ENCODE measurements at places on chromosomes 11 and 22.

DNA sequence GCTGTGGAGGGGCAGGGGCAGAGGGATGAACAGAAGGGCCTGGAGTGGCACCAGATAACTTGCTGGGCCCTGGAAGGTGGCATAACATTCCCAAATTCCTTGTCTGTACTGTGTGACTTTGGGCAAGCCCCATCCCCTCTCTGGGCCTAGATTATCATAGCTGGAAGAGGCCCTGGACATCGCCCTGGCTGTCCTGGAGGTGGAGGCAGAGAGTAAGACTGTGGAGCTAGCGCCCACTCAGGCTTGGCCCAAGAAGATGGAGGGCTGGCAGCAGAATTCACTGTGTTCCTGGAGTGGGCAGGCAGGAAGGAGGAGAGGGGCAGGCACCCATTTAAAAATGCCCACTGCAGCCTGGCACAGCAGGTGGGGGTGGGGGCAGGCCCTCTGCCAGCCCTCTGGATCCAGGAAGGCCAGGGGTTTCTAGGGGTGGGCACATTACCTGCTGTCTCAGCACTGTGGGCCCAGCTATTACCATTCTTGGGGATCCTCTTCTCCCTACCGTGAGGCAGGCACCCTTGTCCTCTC lies 22.6 kb downstream of the ARHGEF17 start:
- peaks cover 10% of the 10 kb centered on the region for H3K4me1 ChIP-seq
- DNase-seq, result no peak
- no peaks in the 10 kb centered on the region for H3K27me3 ChIP-seq
- no peak overlapping the region for H3K4me3 ChIP-seq
- H3K36me3 ChIP-seq, result no peaks in the 10 kb centered on the region

GRCh38 chr11:30489076-30489475 lies 97.1 kb downstream of the MPPED2 start:
- H3K27me3 ChIP-seq, result no peaks in the 10 kb centered on the region
- no peak overlapping the region for H3K4me3 ChIP-seq
- no peak overlapping the region for H3K27ac ChIP-seq
- H3K36me3 ChIP-seq, result no peaks in the 10 kb centered on the region
- DNase-seq, result no peak
- peaks cover 6% of the 10 kb centered on the region for H3K4me1 ChIP-seq

DNA sequence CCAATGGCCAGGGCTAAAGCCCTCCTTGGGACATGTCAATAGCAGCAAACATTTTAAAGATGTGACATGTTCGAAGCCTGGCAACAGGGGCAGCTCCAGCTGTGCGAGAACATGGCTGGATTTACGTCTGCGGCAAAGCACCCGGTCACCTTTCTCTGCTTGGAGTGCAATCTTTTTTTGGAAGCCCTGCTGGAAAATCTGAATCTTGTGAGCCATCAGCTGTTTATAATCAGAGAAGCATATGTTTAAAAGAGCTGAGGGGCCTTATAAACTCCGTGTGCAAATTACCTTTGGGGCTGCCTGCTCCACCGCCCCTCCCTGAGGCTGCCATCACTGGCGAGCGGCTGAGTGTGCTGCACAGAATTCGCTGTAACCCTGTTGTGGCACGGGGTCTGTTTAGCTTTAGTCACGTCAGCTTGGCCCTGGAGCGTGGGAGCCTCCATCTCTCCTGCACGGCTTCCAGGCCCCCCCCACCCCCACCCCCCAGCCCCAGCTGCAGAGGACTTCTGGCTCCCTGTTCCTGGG lies 9.0 kb upstream of the KCNQ1OT1 start:
- no peak overlapping the region for H3K4me3 ChIP-seq
- H3K36me3 ChIP-seq, result no peaks in the 10 kb centered on the region
- peaks cover 19% of the 10 kb centered on the region for H3K4me1 ChIP-seq
- no peak for DNase-seq

- peaks cover 3% of the 10 kb centered on the region for H3K4me1 ChIP-seq
- DNase-seq, result no peak
These were observed 19.9 kb upstream of the CLDN5 start for GRCh38 chr22:19543970-19544708.

GRCh38 chr22:50089682-50090411 lies at the start of gene MOV10L1:
TSS of gene MOV10L1 (plus strand) at chr22:50090006. CDS start at chr22:50090089, 83 bp downstream.
- no peaks in the 10 kb centered on the region for H3K27me3 ChIP-seq
- no peak for DNase-seq
- H3K27ac ChIP-seq, result no peak within 1 kb of the TSS

- H3K36me3 ChIP-seq, result no peaks in the 10 kb centered on the region
- H3K4me3 ChIP-seq, result no peak overlapping the region
- DNase-seq, result no peak
- peaks cover 40% of the 10 kb centered on the region for H3K4me1 ChIP-seq
- no peaks in the 10 kb centered on the region for H3K27me3 ChIP-seq
These were observed 1.0 kb upstream of the PLAAT2 start for GRCh38 chr11:63564056-63564774.

GRCh38 chr22:43921370-43921769 lies 2.2 kb upstream of the PNPLA3 start:
- H3K36me3 ChIP-seq, result no peaks in the 10 kb centered on the region
- no peak for DNase-seq
- H3K4me3 ChIP-seq, result no peak overlapping the region
- no peak overlapping the region for H3K27ac ChIP-seq

GRCh38 chr11:126841999-126842398 lies 158.6 kb downstream of the KIRREL3 start:
- H3K36me3 ChIP-seq, result no peaks in the 10 kb centered on the region
- H3K4me1 ChIP-seq, result no peaks in the 10 kb centered on the region
- H3K27me3 ChIP-seq, result no peaks in the 10 kb centered on the region

DNA sequence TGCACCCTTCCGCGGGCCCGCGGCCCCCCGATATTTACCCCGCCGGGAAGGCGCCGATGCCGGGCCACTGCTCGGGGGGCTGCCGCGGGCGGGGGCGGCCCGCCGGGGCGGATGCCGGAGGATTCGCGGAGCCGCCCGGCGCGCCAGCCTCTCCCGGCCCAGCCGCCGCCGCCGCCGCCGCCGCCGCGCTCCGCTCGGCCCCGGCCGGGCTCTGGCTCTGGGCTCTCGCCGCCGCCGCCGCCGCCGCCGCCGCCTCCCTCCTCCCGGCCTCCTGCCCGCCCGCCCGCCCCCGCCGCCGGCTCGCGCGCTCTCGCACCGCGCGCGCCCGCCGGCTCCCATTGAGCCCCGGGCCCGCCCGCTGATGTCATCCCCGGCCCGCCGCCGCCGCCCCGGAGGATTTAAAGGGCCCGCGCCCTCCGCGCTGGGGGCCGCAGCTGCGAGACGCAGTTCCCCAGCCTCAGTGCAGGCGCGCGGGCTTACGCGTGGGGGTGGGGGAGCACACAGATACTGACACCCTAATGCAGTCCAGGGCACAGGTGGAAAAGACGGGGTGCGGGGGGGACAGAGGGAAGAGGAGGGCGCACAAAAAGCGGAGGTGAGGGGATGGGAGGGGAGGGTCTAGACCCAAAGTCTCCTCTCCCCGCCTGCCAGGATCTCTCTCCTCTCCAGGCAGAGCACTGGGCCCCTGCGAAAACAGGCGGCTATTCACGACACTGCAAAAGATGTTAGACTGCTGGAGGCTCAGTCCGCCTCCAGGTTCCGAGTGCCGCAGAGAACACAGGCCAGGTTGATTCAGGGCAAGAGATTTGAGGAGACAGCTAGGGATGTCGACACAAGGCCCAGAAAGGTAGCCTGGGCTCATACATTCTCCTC lies at the start of gene CSNK1E:
CSNK1E (minus strand) TSS at position 312 of the 873 bp plus-strand sequence. CDS start 3,276 bp downstream, outside the sequence.
- H3K4me1 ChIP-seq, result peaks cover 44% of the 10 kb centered on the region
- DNase-seq, result no peak
- no peaks in the 10 kb centered on the region for H3K36me3 ChIP-seq
- H3K27ac ChIP-seq, result peak within 1 kb of the TSS; percentile 99

- no peak overlapping the region for H3K4me3 ChIP-seq
- DNase-seq, result no peak
- H3K27ac ChIP-seq, result no peak overlapping the region
- H3K36me3 ChIP-seq, result no peaks in the 10 kb centered on the region
These were observed 48.4 kb downstream of the GRAMD1B start for GRCh38 chr11:123478352-123478987.

DNA sequence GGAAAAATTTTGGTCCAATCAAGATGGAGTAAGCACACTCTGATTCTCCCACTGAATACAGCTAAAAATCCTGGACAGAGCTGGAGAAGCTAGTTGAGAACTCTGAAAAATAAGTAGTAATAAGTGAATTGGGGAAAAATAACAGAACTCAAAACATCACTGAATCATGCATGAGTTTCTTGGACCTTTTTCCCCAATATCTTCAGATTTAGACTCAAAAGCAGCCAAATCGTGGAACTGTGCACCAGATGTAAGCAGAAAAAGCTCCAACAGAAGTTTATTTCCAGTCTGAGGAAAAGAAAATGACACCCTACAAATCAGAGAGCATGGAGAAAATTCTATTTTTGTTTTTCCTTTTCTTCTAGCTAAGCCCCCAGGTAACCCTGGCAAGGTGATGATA lies 279.7 kb upstream of the CTSC start:
- H3K36me3 ChIP-seq, result no peaks in the 10 kb centered on the region
- H3K27me3 ChIP-seq, result no peaks in the 10 kb centered on the region
- no peaks in the 10 kb centered on the region for H3K4me1 ChIP-seq
- no peak overlapping the region for H3K27ac ChIP-seq
- H3K4me3 ChIP-seq, result no peak overlapping the region
- no peak for DNase-seq

GRCh38 chr22:20808844-20809243 lies 34.9 kb downstream of the SERPIND1 start:
- DNase-seq, result no peak
- no peaks in the 10 kb centered on the region for H3K4me1 ChIP-seq
- H3K4me3 ChIP-seq, result no peak overlapping the region
- H3K27ac ChIP-seq, result no peak overlapping the region
- peaks cover 100% of the 10 kb centered on the region for H3K36me3 ChIP-seq

GRCh38 chr11:94654201-94654600 lies 87.0 kb downstream of the PIWIL4 start:
- no peak for DNase-seq
- no peaks in the 10 kb centered on the region for H3K27me3 ChIP-seq
- no peaks in the 10 kb centered on the region for H3K36me3 ChIP-seq
- no peak overlapping the region for H3K27ac ChIP-seq
- no peaks in the 10 kb centered on the region for H3K4me1 ChIP-seq
- no peak overlapping the region for H3K4me3 ChIP-seq

DNA sequence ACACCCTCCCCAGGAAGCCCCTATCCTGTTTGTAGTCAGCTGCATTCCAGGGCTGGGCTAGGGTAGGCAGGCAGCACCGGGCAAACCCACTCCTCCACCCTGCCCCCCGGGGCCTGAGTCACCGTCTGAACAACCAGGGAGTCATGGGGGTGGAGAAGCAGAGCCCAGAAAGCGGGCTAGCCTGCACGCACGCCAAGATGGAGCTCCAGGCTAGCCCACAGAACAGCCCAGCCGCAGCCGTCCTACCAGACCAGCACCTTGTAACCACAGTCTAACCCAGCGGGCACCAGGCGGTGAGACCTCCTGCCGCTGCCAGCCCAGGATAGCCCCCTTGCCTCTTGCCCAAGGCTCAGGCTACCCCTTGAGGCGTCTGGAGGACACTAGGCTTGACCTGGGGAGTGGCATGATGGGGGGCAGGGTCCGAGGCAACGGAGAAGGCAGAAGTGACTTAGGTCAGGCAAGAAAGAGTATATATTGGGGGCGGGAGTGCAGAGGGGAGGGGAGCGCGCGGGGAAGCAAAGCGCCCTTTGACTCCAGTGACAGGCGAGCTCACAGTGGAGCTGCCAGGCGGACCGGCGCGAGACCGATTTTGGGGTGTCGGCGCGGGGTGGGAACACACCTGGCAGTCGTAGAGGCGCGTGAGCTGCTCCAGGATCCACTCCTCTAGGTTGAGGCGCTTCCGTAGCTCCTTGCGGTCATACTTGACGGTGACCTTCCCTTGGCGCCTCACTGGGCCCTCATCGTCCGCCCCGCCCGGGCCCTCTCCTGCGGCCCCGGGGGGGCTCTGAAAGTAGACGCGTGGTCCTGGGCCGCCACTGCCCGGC lies 734 bp downstream of the PPP1R14B start:
- peak overlapping the region; percentile 89 for H3K27ac ChIP-seq
- H3K27me3 ChIP-seq, result no peaks in the 10 kb centered on the region
- H3K36me3 ChIP-seq, result no peaks in the 10 kb centered on the region
- no peak for DNase-seq
- peaks cover 57% of the 10 kb centered on the region for H3K4me1 ChIP-seq
- peak overlapping the region; percentile 88 for H3K4me3 ChIP-seq

GRCh38 chr11:11607772-11608171 lies 14.0 kb downstream of the GALNT18 start:
- H3K27ac ChIP-seq, result no peak overlapping the region
- no peaks in the 10 kb centered on the region for H3K36me3 ChIP-seq
- H3K27me3 ChIP-seq, result no peaks in the 10 kb centered on the region
- peaks cover 17% of the 10 kb centered on the region for H3K4me1 ChIP-seq

DNA sequence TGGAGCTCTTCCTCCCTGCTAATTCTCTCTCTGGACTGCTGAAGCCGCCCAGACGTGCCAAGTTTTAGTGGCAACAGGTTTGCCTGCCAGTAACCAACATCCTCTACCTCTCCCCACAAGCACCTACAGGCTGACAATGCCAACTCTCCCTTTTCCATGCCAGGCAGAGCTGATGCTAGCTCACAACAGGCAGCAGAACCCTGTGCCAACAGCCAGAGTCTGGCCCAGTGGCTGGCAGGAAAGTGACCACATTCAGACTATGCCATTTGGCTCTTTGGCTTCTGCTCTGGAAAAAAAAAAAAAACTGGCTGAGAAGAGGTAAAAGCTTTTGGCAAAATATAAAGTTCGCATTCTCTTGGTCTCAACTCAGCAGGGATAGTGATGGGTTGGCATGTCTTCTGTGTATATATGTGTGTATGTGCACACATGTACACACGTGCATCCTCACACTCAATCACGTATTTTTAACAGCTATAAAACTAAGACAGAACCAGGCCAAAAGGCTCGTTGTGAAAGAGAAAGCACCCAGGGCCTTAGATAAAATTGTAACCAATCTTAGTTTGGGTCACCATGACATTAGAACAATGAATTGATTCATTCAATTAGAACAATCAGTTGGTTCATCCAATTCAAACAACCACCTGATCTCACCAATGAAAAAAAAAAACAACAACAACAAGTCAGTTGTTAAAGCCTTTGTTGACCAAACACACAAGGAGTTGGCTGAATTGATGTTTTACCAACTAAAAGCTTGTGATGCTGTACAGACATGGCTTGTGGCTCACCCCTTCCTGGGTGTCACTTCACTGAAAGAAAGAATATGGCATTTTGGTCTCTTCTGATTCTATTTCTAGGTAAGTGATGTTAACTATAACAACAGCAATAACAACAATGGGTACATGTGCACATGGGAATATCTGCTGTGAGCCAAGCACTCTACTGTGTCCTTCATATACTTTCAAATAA lies 48.6 kb downstream of the TRIM29 start:
- no peaks in the 10 kb centered on the region for H3K36me3 ChIP-seq
- no peak for DNase-seq
- no peaks in the 10 kb centered on the region for H3K4me1 ChIP-seq
- no peak overlapping the region for H3K4me3 ChIP-seq
